ENCODE measurements at places on chromosomes 11 and 22. TPM values are rescaled to one million over a fixed set of nuclear protein-coding genes. Genes with fewer than 3 reads are reported as not detected.

F2 gene
- not detected for total RNA-seq

GSTP1 gene
- 187 TPM for total RNA-seq

GLB1L3 gene
- 15.7 TPM for total RNA-seq

ANO5 gene
- 0.03 TPM for total RNA-seq

GRCh38 chr22:49418943-49419342, 408.7 kb downstream of the BRD1 start:
- H3K4me1 ChIP-seq, result no peaks in the 10 kb centered on the region
- H3K27ac ChIP-seq, result no peak overlapping the region
- no peak overlapping the region for H3K4me3 ChIP-seq
- no peaks in the 10 kb centered on the region for H3K27me3 ChIP-seq
- ATAC-seq, result no peak

DNA sequence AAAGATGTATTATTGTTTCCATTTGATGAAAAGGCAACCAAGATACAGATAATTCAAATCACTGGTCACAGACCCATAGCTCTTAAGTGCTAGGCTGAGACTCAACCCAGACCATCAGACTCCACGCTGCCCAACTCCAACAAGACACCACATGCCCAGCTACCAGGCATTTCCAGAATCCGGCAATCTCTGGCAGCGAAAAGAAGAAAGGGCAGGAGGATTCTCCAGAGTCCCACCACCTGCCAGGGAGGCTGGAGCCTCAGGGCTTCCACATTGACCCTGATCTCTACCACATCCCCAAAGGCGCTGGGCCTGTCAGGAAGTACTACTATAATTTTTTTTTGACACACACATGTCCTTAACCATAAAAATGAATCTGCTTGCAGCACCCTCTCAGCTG, 61.4 kb upstream of the ARFGAP3 start:
- H3K27ac ChIP-seq, result no peak overlapping the region
- no peaks in the 10 kb centered on the region for H3K36me3 ChIP-seq
- no peak for ATAC-seq

DNA sequence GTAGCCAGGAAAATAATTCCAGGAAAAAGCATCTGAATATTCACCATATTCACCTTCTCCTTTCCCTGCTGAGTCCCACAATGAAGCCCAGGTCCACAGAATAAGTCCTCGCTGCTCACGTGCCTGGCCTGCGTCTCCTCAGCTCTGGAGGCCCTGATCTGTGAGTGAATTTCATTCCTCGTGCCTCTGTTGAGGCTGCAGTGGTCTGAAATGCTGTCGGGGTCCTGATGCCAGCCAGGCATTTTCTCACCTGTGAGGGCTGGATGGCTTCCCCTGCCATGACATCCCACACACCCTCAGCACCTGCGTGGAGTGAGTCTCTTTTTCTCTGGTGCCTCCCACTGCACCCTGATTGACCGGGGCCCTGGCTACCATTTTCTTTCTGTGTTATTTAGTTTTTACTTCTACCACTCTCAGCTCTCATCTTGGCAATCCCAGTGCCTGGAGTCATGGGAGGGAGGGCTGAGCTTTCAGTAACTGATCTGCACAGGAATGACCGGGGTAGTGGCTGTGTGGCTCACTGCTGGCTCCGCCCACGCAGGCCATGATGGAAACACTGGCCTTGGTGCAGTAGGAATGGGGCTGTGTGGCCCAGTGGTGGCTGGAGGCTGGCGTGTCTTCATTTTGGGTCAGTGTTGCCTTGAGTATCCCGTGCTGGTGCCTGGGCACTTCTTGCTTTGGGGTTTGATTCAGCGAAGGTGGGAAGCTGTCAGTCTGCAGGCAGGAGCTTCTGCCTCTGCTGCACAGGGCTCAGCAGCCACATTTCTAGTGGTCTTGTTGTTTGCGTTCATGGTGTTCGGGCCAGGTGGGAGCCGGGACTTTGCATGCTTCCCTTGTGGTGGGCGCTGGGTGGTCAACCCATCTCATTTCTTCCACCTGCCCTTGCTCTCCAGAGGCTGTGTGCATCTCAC, 807.2 kb downstream of the TBC1D22A start:
- no peak overlapping the region for H3K27ac ChIP-seq
- H3K4me1 ChIP-seq, result no peaks in the 10 kb centered on the region
- ATAC-seq, result no peak

DNA sequence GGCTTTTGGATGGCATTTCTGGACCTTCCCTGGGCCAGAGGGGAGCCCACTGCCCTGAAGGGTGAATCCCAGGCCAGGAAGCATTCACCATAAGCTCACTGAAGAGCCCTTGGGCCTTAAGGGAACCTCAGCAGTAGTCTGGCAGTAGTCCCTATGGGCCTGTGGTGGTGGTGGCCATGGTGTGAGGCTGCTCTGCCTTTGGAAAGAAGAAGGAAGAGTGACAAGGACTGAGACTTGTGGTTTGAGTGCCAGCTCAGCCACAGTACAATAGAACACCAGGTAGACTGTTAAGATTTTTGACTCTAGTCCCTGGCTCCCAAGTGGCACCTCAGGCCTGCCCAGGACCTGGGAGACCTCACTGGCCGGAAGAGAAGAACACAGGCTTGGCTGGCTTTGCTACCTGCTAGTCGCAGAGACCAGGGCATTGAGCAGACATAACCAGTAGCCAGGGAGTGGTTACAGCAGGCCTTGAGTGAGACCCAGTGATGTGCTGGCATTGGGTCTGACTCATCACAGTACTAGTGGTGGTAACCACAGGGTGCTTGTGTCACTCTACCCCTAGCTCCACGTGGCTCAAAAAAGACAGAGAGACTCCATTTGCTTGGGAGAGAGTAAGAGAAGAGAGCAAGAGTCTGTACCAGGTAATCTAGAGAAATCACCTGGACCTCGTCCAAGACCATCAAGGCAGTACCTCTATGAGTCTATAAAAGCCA, 259.8 kb upstream of the BLID start:
- H3K4me1 ChIP-seq, result no peaks in the 10 kb centered on the region
- peaks cover 7% of the 10 kb centered on the region for H3K27me3 ChIP-seq
- ATAC-seq, result no peak
- no peak overlapping the region for H3K4me3 ChIP-seq
- no peak overlapping the region for H3K27ac ChIP-seq

- H3K4me3 ChIP-seq, result no peak overlapping the region
- no peak overlapping the region for H3K27ac ChIP-seq
- no peak for ATAC-seq
- no peaks in the 10 kb centered on the region for H3K36me3 ChIP-seq
Observed at GRCh38 chr11:78156127-78156844, 16.9 kb upstream of the ALG8 start.

DNA sequence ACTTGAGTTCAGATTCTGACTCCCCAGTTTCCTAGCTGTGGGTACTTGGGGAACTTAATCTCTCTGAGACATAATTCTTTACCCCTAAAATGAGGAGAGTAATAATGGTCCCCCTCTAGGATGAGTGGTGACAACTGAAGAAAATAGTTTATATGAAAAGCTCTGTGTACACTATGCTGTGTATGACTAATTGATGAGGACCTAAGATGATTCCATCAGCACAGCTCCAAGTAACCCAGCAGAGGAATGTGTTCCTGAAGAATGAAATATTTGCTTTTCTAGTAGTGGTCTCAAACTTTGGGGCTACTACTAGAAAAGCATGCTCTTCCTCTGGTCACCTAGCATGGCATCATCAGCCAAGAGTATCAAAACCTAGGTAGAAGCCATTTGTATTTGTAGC, 217.3 kb upstream of the NARS2 start:
- no peak overlapping the region for H3K27ac ChIP-seq
- H3K4me3 ChIP-seq, result no peak overlapping the region

- H3K36me3 ChIP-seq, result peaks cover 50% of the 10 kb centered on the region
- H3K27me3 ChIP-seq, result no peaks in the 10 kb centered on the region
- no peak overlapping the region for H3K27ac ChIP-seq
- ATAC-seq, result peak; percentile 80
- peaks cover 22% of the 10 kb centered on the region for H3K4me1 ChIP-seq
- H3K4me3 ChIP-seq, result no peak overlapping the region
Observed at GRCh38 chr22:21606775-21607174, 23.0 kb downstream of the YDJC start.

DNA sequence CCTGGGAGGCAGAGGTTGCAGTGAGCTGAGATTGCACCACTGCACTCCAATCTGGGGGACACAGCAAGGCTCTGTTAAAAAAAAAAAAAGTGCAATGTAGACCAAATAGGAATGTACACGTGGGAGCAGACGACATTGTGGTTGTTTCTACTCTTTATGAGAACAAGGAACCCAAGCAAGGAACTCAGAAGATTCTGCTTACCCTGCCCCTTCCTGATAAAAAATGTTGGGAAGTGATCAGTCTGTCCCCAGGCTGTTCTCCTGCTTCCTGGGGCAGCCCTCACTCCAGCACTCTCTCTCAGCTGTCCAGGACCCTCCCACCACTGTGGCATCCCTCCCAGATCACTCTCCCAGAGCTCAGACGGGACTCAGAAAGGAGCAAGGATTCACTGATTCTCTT, 31.8 kb downstream of the SLCO2B1 start:
- H3K4me3 ChIP-seq, result no peak overlapping the region
- peaks cover 3% of the 10 kb centered on the region for H3K27me3 ChIP-seq
- no peaks in the 10 kb centered on the region for H3K4me1 ChIP-seq
- H3K27ac ChIP-seq, result no peak overlapping the region
- no peak for ATAC-seq

DNA sequence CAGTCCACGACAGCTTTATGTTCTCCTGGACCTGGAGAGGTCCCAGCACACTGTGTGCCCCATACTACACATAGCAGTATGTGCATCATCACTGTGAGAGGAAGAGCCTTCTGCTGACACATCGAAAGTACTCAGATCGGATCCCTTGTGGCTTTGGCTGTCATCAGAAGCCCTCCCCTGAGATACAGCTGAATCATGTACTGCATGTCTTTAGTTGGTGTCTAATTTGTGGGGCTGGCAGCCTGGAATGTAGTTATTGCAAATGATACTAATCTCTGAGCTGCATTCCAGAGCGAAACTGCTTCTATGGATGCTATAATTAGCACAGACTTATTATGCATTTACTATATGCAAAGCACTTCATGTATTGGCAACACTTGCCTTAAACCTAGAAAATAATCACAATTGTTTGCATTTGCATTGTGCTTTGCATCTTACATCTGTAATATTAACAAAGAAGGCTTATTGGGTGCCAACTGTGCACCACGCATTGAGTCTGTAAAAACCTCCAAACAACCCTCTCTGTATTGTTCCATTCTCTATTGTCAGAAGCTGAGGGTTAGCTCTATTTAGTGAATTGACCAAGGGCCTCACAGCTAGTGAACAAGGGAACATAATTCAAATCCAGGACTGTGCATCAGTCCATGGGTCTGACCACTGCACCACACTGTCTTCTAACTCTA, 89.2 kb upstream of the CRTAM start:
- H3K36me3 ChIP-seq, result no peaks in the 10 kb centered on the region
- peaks cover 27% of the 10 kb centered on the region for H3K4me1 ChIP-seq
- peak; percentile 88 for ATAC-seq
- no peak overlapping the region for H3K27ac ChIP-seq
- H3K4me3 ChIP-seq, result no peak overlapping the region

DNA sequence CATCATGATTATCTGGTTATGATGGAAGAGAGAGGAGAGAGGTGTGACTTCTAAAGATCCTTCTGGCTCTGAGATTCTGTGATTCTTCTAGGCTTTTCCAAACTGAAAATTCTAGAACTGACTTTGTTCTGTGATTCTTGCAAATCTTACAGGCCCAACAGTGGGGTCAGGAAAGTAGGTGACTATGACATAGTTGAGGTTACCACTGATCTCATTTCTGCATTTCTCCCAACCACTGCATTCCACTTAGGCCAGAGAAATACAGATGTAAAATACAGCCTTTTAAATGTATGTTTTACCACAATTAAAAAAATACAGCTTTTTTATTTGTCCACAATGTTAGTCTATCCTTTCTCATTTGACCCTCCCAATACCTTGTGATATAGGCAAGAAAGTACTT, 83.7 kb downstream of the STIM1 start:
- peak overlapping the region; percentile 25 for H3K4me3 ChIP-seq
- H3K27ac ChIP-seq, result peak overlapping the region; percentile 12
- no peaks in the 10 kb centered on the region for H3K27me3 ChIP-seq
- ATAC-seq, result peak; percentile 64

GRCh38 chr22:17436981-17437412, 67.7 kb downstream of the CECR2 start:
- no peak overlapping the region for H3K27ac ChIP-seq
- H3K27me3 ChIP-seq, result peaks cover 15% of the 10 kb centered on the region
- no peak for ATAC-seq
- no peaks in the 10 kb centered on the region for H3K36me3 ChIP-seq
- no peak overlapping the region for H3K4me3 ChIP-seq

DNA sequence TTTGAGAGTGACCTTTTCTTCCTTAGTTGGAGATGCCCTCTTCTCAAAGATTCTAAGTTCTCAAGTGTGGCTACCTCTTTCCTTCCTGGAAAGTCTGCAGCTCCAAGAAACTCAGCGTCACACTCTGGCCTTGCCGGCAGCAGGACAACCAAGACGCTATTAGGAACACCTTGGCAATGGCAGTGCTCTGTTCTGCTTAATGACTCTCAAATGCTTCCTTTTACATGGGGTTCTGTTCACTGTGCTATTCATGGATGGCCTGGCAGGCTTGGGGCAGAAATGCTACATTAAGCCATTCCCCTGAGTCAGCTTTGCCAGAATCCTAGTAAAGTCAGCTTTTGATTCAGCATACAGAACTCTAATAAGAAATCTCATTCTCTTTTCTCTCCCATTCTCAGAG, 25.9 kb downstream of the LARGE2 start:
- no peaks in the 10 kb centered on the region for H3K4me1 ChIP-seq
- no peaks in the 10 kb centered on the region for H3K27me3 ChIP-seq
- H3K4me3 ChIP-seq, result no peak overlapping the region
- H3K36me3 ChIP-seq, result peaks cover 100% of the 10 kb centered on the region
- no peak for ATAC-seq

GRCh38 chr11:102559839-102560238, 29.3 kb upstream of the MMP7 start:
- H3K27ac ChIP-seq, result no peak overlapping the region
- H3K4me1 ChIP-seq, result peaks cover 16% of the 10 kb centered on the region
- H3K4me3 ChIP-seq, result no peak overlapping the region
- H3K27me3 ChIP-seq, result no peaks in the 10 kb centered on the region
- H3K36me3 ChIP-seq, result no peaks in the 10 kb centered on the region
- ATAC-seq, result no peak
